Fibroblast of lung (primary cell): ENCODE measurements at places on chromosomes 1 and 21. TPM values are rescaled to one million over a fixed set of nuclear protein-coding genes. Genes with fewer than 3 reads are reported as not detected.

S100A9 gene
- not detected in 2 replicates for total RNA-seq

CD160 gene
- total RNA-seq, result not detected in 2 replicates

- H3K27ac ChIP-seq, result no peak overlapping the region
- H3K27me3 ChIP-seq, result no peaks in the 10 kb centered on the region
- DNase-seq, result peak; percentile 34
- no peak overlapping the region for H3K4me3 ChIP-seq
- H3K36me3 ChIP-seq, result no peaks in the 10 kb centered on the region
Observed at GRCh38 chr1:233668725-233669294, 54.9 kb downstream of the KCNK1 start.

GRCh38 chr21:40129809-40130208, 262.6 kb downstream of the PCP4 start:
- no peak overlapping the region for H3K4me3 ChIP-seq
- no peaks in the 10 kb centered on the region for H3K4me1 ChIP-seq
- no peaks in the 10 kb centered on the region for H3K27me3 ChIP-seq
- H3K36me3 ChIP-seq, result no peaks in the 10 kb centered on the region

- no peak for DNase-seq
- no peak overlapping the region for H3K27ac ChIP-seq
- H3K27me3 ChIP-seq, result no peaks in the 10 kb centered on the region
- H3K36me3 ChIP-seq, result no peaks in the 10 kb centered on the region
- H3K4me3 ChIP-seq, result no peak overlapping the region
- no peaks in the 10 kb centered on the region for H3K4me1 ChIP-seq
Observed at GRCh38 chr1:199182186-199182843, 543.5 kb downstream of the PTPRC start.

GRCh38 chr21:46006547-46007491, 25.2 kb downstream of the COL6A1 start:
- peaks cover 30% of the 10 kb centered on the region for H3K36me3 ChIP-seq
- no peak for DNase-seq
- H3K4me1 ChIP-seq, result no peaks in the 10 kb centered on the region
- H3K4me3 ChIP-seq, result no peak overlapping the region
- no peaks in the 10 kb centered on the region for H3K27me3 ChIP-seq

DNA sequence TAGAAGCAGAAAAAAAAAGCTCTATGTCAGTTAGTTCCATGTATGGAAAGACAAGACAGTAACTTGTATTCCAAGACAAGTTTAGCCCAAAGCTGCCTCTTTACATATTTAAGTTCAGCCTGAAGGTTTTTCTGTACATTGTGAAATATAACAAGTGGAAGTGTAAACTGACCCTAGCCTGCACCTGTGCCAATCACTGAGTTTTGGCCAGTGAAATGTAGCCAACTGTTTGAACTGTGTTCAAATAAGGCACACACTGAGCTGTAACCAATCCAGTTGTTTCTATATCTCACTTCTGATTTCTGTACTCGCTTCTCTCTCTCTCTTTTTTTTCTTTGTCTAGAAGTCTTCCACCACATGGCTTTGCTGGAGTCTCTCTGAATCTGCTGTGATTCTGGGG, 1227.1 kb downstream of the NCAM2 start:
- no peaks in the 10 kb centered on the region for H3K36me3 ChIP-seq
- no peaks in the 10 kb centered on the region for H3K27me3 ChIP-seq
- H3K27ac ChIP-seq, result no peak overlapping the region
- H3K4me3 ChIP-seq, result no peak overlapping the region

DNA sequence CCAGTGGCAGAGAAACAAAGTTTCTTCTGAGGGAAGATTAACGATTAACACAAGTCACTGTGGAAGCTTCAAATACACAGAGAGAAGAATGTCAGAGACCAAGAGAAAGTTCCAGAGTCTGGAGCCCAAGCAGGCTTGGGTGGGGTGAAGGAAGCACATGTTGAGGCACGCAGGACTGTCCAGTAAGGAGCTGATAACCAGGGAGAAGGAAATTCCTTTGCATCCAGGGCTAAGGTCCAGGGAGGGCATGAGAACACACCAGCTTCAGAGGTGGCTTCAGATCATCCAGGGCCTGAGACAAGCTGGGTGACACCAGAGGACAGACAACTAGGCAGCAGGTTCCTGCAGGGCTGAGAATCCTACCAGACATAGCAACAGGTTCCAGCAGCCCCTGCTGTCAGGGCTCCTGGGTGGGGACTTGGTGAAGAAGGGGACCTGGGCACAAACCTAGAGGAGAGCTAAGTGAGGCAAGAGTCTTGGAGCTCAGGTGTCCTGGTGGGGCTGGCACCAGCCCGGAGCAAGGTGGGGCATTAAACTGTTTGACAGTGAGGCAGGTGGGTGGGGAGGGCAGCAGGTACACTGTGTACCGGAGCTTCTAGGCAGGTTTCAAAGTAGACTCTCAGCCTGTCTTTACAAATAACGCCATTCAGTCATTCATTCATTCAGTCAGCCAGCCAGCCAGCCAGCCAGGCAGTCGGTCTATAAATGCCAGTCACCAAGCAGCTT, 2.6 kb upstream of the SPRR1A start:
- no peak for DNase-seq
- no peak overlapping the region for H3K4me3 ChIP-seq
- no peaks in the 10 kb centered on the region for H3K4me1 ChIP-seq
- H3K36me3 ChIP-seq, result no peaks in the 10 kb centered on the region
- H3K27ac ChIP-seq, result no peak overlapping the region
- H3K27me3 ChIP-seq, result no peaks in the 10 kb centered on the region

DNA sequence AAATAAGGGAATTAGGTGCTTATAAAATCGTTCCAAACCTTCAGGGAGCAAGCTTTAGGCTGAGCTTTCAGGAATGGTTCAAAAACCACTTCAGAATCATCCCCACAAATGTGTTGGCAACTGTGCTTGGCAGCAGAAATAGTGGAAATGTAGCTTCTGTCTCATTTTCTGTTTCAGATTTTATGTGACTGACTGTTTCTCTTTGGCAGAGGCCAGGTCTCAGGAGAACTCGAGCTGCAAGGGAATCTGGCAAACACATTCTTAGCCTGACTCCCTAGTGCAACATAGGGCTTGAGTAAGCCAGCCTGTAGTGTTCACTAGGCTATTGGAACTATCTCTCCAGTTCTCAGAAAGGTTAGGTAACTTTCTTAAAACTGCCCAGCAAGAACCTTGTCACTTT, 128.6 kb downstream of the PLA2G4A start:
- DNase-seq, result no peak
- H3K27ac ChIP-seq, result no peak overlapping the region
- no peak overlapping the region for H3K4me3 ChIP-seq
- no peaks in the 10 kb centered on the region for H3K36me3 ChIP-seq
